ENCODE measurements at places on chromosomes 1 and 21. TPM values are rescaled to one million over a fixed set of nuclear protein-coding genes. Genes with fewer than 3 reads are reported as not detected.

SPRR2G gene
- not detected for total RNA-seq

LYPD8 gene
- not detected for total RNA-seq

S100B gene
- total RNA-seq, result 41.0 TPM

AMY1A gene
- total RNA-seq, result not detected

KRTAP19-3 gene
- not detected for total RNA-seq

DNA sequence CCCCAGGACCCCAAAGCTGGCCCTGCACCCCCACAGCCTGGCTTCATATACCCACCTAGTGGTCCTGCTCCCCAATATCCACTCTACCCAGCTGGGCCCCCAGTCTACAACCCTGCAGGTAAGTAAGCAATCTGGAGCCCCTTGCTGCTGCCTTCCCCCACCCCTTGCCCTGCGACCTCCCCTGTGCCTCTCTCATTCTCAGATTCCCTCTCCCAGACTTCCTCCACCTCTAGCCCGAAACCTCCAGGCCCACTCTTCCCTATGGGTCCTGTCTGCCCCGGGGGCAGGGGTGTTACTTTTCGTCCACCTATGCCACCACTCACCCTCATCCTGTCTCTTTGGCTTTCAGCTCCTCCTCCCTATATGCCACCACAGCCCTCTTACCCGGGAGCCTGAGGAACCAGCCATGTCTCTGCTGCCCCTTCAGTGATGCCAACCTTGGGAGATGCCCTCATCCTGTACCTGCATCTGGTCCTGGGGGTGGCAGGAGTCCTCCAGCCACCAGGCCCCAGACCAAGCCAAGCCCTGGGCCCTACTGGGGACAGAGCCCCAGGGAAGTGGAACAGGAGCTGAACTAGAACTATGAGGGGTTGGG lies 2.9 kb downstream of the SHISA4 start:
- no peak for DNase-seq

GRCh38 chr1:205961405-205961804 lies 18.1 kb upstream of the SLC26A9 start:
- DNase-seq, result no peak

DNA sequence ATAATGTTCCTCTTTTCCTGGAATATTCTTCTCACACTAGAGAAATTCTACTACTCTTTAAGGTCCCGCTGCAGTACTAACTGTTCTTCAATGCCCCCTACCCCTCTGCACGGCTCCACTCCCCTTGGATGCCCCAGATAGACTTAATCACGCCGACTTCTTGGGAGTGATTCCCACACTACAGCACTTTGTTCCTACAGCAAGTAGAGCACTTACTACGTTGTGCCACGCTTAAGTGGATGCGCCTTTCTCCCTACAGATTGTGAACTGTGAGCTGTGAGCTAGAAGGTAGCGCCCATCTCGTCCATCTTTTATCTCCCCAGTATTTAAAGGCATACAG lies 2.2 kb downstream of the ZNF436 start:
- DNase-seq, result no peak

- peak; percentile 78 for DNase-seq
Observed at GRCh38 chr21:45970674-45971615, 10.6 kb upstream of the COL6A1 start.

- no peak for DNase-seq
Observed at GRCh38 chr1:204261746-204262505, 48.1 kb upstream of the GOLT1A start.

GRCh38 chr21:41877901-41878830 lies 978 bp downstream of the PRDM15 start:
- no peak for DNase-seq

DNA sequence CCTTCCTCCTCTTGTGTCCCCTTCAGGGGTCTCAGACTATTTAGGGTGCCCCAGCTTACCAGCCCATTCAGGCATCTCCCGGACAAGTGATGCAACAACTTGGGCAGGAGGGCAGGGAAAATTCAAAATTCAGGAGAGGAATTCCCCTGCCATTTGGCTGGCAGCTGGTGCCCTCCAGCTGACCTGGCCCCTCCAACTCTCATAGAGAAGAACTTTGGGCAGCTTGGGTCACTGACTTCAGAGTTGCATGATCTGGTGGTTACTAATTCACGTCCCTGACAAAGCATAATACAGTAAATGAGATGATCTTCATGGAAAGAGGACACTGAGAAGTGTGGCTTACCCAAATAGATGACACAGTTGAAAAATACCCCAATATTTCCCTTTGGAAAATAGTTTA lies at the start of gene FCAMR:
FCAMR (minus strand) TSS at position 15 of the 400 bp plus-strand sequence. CDS start 335 bp downstream, outside the sequence.
- no peak for DNase-seq

- DNase-seq, result no peak
Observed at GRCh38 chr1:54777011-54777410, 12.7 kb upstream of the PARS2 start.

All from left cardiac atrium (tissue), 4 donors.